Stimulated activated CD8-positive, alpha-beta memory T cell treated with anti-CD3 and anti-CD28 coated beads, Interleukin-2, amount 100 ng/mL, for 48 hours (primary cell): ENCODE measurements at places on chromosomes 4 and X.
A peak's percentile ranks its signal among the peaks of the same experiment; 100 is the strongest.

- no peak for DNase-seq
Measured at GRCh38 chr4:7607156-7607910, 172.6 kb upstream of the PSAPL1 start.

GRCh38 chr4:57182132-57182874 lies 72.1 kb upstream of the IGFBP7 start:
- DNase-seq = no peak

DNA sequence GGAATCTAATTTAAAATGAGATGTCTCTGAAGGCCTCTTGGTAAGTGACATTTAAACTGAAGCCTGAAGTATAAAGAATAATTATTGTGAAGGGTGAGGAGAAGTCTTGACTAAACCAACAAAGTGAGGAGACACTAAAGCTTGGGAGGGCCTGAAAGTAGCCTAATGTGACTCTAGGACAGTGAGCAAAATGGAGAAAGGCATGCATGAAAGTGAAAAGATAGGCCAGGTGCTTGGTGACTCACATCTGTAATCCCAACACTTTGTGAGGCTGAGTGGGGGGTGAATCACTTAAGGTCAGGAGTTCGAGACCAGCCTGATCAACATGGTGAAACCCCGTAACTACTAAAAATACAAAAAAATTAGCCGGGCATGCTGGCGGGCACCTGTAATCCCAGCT lies 46.9 kb upstream of the SMARCAD1 start:
- no peak for DNase-seq

DNA sequence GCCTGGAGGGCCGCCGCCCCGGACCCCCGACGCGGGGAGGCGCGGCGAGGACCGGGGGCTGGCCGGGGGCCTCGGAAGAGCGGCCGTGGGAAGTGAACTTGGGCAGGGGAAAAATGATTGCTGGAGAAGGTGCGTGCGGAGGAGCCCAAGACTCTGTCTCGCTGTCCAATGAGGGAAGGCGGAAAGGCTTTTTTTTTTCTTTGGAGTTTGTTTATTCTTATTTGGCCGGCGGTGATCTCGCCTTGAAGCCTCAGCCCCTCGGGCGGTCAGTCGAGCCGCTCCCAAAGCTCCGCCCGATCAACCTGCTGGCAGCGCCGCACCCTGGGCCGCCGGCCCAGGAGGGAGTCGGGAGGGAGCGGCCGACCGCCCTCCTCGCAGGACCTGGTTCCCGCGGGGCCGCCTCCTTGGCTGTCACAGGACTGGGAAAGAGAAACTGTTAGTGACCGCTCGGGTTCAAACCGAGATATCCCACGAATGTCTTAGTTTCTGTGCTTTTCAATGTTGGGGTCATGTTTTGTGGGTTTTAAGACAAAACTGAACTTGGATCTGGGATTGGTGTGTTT lies 2.5 kb downstream of the CPEB2 start:
- DNase-seq = peak; percentile 28

GRCh38 chr4:136867465-136867864 lies 664.8 kb downstream of the PCDH18 start:
- DNase-seq = no peak

DNA sequence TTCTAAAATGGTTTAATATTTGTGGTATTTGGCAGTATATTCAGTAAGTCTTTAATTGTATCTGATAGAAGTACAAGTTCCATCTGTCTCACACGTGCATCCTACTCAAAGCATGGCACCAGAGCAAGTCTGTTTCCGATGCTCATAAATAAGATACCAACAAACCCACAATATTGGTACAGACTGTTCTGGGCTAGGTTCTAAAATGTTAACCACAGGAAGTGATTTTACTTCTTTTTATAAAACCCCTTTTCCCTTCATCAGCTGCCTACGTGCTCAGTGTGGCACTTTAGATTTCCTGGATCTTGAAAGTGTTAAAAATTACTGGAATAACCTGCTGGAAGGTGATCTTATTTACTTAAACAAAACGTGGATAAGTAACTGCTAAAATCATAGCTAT lies 165.1 kb downstream of the CFAP299 start:
- DNase-seq = no peak

- no peak for DNase-seq
Measured at GRCh38 chr4:146943691-146944375, 1.8 kb downstream of the TTC29 start.

DNA sequence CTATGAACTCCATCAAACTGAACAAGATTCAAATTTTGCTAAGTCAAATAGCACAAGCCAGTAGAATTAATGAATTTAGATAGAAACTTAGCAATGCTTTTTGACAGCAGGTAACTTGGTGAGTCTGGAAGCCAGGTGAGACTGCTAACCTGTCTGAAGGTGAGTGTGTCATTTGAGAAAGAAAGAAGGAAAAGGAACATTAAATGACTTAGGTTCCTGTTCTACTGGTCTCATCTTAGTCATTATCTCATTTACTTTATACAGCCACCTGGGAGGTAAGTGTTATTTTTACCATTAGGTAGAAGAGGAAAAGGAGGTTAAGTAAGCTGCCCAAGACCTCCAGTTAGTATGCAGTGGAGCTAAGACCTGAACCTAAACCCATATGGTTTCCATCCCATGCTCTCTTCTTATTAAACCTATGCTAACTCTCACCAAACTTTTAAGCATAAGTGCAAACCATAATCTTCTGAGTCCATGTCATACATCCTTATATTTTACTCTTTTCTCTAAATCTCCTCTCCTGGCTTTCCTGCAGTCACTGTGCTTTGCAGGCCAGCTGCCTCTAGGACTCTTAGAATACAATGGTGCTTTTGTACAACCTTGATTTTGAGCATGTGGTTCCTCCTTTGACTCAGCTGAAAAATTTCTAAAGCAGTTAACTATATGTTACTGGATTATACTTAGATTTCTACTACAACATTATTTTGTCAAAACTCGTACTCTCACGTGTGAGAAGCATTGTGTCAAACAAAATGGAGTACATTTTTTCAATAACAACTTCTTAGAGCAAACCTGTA lies 68.5 kb downstream of the ATP10D start:
- no peak for DNase-seq

- no peak for DNase-seq
Measured at GRCh38 chrX:129701624-129702069, 37.1 kb upstream of the XPNPEP2 start.

- DNase-seq = no peak
Measured at GRCh38 chr4:30716158-30716557, 4.0 kb upstream of the PCDH7 start.

DNA sequence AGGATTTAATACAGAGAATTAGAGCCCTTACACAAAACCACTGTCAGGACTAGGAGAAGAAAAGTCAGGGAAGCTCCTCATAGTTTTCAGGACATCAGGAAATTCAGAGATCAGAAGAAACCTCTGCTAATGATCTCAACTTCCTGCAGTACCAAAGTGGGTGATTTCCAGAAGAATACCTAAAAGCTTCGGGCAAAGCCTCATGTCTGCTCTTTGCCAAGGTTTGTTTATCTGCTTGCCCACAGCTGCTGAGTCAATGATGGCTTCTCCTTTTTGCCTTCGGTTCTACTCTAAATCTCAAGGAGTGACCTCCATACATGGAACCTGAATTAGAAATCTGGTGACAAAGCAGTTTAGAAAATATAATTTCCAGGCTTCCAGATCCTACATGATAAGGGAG lies 68.4 kb downstream of the USP38 start:
- no peak for DNase-seq

GRCh38 chr4:74950200-74950599 lies 17.3 kb downstream of the PARM1 start:
- DNase-seq = no peak

- DNase-seq = no peak
Measured at GRCh38 chrX:20118065-20118824, 1.5 kb upstream of the MAP7D2 start.

DNA sequence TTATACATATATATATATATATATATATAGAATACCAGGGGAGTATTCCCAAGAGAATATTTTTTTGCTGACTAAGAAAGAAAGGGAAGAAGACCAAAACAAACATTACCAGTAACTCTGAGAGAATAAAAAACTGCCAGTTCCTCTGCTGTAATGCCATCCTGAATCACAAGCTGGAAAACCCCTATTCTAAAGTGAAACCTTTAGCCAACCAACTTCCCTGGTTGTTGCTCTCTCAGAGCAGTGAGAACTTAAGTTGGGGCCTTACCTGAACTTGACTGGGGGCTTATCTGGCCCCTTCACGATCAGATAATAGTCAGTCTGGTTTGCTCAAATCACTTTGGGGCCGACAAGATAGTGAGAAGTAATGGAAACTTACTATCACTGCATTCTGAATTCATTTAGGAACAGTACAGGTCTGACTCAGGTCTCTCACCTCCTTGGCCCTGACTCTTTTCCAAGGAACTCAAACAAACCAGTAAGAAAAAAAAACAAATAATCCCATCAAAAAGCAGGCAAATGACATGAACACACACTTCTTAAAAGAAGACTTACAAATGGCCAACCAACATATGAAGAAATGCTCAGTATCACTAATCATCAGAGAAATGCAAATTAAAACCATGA lies 62.5 kb downstream of the CD40LG start:
- DNase-seq = no peak

DNA sequence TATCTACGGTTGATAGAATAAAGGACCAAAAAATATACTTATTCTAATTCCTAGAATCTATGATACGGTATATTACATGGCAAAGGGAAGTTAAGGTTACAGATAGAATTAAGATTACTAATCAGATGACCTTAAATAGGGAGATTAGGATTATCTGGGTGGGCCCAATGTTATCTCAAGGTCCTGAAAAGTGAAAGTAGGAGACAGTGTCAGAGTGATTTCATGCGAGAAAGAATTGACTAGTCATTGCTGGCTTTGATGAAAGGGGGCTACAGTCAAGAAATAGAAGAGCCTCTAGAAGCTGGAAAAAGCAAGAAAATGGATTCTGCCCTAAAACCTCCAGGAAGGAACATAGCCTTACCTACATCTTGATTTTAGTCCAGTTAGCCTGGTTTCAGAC lies 176.9 kb upstream of the PPP1R2C start:
- no peak for DNase-seq

DNA sequence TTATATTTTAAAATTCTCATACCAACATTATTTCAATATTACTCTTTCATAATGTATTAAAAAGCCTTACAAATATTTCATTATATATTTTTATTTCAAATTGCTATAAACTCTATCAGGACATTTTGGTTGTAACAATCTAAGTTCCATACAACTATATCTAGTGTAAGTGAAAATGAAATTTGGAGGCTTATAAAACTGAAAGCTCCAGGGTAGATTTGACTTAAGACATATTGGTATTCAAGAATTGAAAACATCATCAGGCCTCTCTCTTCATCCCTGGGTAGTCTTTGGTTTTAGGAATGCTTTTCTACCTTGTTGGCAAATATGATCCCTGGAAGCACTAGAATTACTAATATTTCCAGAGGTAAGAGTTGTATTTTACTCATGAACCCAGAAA lies 342.6 kb downstream of the DTHD1 start:
- no peak for DNase-seq

DNA sequence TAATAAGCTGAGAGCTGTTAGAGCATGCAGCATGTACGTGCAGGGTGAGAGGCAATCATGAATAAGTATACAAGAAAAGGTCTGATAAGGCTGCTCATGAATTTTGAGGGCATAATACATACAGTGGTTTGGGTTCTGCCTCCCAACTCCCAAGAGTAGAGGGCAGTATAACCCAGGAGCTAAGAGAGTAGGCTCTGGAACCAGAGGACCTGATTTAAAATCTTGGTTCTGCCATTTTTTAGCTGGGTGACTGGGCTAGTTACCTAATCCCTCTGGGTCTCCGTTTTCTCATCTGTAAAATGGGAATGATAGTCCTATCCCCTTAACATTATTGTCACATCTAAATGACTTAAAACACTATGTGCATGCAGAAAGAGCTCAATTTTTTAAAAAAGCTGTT lies 85.3 kb downstream of the LNX1 start:
- no peak for DNase-seq

GRCh38 chrX:130704053-130705038 lies 198.7 kb downstream of the ENOX2 start:
- no peak for DNase-seq

DNA sequence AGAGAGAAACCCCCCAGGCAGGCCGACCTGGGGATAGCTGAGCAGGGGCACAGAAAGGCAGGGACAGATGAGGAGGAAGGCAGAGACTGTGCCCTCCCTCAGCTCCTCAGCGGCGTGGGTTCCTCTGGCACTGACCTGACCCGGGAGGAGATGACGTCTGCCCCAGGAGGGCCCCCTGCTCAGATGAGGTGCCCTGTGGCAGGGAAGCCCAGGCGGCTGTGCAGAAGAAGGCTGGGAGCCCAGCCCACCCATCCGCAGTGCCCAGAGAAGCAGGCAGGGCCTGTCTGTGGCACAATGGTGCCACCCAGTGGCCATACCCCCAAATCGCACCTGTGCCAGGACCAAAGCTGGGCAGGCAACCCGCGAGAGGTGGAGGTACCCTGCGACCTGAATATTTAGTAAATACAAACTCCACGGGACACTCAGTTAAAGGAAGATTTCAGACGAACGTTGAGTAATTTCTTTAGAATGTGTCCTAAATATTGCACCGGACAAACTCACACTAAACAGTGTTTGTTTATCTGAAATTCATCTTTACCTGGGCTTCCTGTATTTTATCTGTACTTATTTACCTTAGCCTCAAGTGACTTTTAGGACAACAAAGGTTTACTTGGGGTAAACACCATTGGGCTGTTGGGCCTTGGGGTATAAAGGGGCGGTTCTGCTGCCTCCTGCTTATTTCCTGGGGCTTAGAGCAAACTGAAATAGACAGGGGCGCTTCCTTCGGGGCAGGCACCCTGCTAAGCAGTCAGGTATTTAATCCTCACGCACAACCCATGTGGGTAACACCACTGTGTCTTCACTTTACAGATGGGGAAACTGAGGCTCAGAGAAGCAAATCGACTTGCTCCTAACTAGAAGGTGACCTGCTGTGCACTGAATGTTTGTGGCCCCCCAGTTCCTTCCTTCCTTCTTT lies 46.5 kb upstream of the HMX1 start:
- peak; percentile 69 for DNase-seq

DNA sequence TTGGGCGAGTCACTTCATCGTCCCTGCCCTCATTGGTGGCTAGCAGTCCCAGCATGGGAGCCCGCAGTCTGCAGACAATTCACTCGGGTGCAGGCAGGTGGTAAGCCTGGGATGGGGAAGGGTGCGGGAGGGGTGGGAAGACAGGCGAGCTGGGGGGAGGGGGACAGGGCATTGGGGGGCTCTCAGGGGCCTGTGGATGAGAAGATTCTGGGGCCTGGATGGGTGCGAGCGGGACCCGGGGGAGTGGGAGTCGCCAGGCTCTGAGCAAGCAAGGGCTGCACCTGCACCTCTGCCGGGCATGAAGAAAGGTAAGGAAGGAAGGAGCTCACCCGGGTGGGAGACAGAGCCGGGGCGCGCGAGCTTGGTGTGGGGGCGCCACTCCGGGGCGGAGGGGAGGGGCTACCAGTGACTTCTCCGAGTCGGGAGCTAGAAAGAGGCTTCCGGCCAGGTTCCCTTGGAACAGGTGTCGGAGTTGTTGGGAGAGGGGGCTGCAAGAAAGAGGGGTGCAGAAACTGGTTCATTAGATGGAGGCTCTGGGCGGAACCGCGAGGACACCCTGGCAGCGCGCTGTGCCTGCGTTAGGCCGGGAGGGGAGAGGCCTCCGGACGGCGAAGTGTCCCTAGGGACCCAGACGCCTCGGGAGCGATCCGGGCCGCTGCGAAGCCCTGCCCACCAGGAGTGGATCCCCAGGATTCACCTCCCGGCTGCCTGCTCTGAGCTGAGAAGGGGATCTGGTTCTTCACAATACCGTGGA lies 103.4 kb upstream of the PDLIM3 start:
- no peak for DNase-seq

- peak; percentile 14 for DNase-seq
Measured at GRCh38 chr4:173370130-173370476, 651 bp upstream of the SAP30 start.
